ENCODE measurements at places on chromosomes 2 and 18. TPM values are rescaled to one million over a fixed set of nuclear protein-coding genes. Genes with fewer than 3 reads are reported as not detected.

DNA sequence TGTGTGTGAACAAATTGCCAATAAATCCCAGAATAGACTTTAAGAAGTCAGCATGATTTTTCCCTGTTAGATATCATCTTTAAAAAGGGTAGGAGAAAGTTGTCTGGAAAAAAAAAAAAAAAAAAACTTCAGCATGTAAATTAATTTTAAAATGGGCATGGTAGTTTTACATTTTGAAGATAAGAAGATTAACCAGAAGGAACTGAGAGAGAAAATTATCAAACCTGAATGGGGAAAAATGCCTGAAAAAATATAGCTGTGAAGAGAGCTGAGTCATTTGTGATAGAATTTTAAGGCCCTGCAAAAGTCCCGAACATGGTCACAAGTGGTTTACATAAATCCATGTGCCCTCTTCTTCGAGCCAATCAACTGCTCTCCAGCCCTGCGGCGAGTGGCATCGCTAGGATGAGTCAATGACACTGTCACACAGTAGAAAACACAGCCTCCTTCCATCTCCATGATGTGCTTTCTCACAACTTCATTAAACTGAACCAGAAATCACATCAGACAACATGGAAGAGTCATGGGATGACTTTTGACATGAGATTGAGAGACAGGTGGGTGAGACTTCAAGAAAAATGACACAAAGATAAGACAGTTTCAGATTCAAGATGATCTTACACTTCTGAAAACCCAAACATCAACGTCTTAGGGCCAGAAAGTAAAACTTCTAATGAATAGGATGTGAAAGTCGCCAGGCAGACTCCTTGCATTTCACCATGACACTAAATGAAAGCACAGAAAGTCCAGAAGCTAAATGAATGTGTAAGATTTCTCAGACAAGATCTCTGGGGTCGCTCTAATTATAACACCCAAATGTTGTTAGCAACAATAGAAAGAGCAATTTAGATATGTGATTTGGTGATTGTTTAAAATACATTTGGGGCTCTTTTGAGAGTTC, 273.0 kb upstream of the ID2 start:
- DNase-seq, result no peak
- H3K4me3 ChIP-seq, result no peak overlapping the region
- no peaks in the 10 kb centered on the region for H3K4me1 ChIP-seq
- H3K27me3 ChIP-seq, result no peaks in the 10 kb centered on the region

- no peak for DNase-seq
- peak overlapping the region; percentile 39 for H3K27ac ChIP-seq
- H3K4me3 ChIP-seq, result no peak overlapping the region
These were observed 70.6 kb downstream of the MBP start for GRCh38 chr18:77061946-77062517.

- no peak overlapping the region for H3K4me3 ChIP-seq
- no peaks in the 10 kb centered on the region for H3K36me3 ChIP-seq
- H3K4me1 ChIP-seq, result peaks cover 18% of the 10 kb centered on the region
- no peak for DNase-seq
- H3K27me3 ChIP-seq, result no peaks in the 10 kb centered on the region
- no peak overlapping the region for H3K27ac ChIP-seq
These were observed 601.2 kb upstream of the ZNF804A start for GRCh38 chr2:183996825-183997793.

GRCh38 chr18:67386032-67386431, 130.5 kb downstream of the DSEL start:
- no peaks in the 10 kb centered on the region for H3K36me3 ChIP-seq
- H3K4me3 ChIP-seq, result no peak overlapping the region
- no peak overlapping the region for H3K27ac ChIP-seq
- H3K4me1 ChIP-seq, result no peaks in the 10 kb centered on the region
- DNase-seq, result no peak
- H3K27me3 ChIP-seq, result no peaks in the 10 kb centered on the region

GRCh38 chr2:37149626-37150322, 7.0 kb downstream of the EIF2AK2 start:
- no peak overlapping the region for H3K4me3 ChIP-seq
- no peak overlapping the region for H3K27ac ChIP-seq
- peaks cover 9% of the 10 kb centered on the region for H3K4me1 ChIP-seq
- DNase-seq, result no peak

- H3K4me3 ChIP-seq, result no peak overlapping the region
- no peak for DNase-seq
- H3K4me1 ChIP-seq, result no peaks in the 10 kb centered on the region
These were observed 72.2 kb downstream of the CRIM1 start for GRCh38 chr2:36427790-36428243.

- DNase-seq, result no peak
- H3K36me3 ChIP-seq, result no peaks in the 10 kb centered on the region
- no peak overlapping the region for H3K4me3 ChIP-seq
- H3K27ac ChIP-seq, result no peak overlapping the region
These were observed 383.3 kb downstream of the MTX2 start for GRCh38 chr2:176652300-176653182.

GRCh38 chr18:79476918-79477571, 81.3 kb downstream of the NFATC1 start:
- DNase-seq, result peak; percentile 39
- H3K4me1 ChIP-seq, result no peaks in the 10 kb centered on the region
- H3K4me3 ChIP-seq, result no peak overlapping the region
- no peaks in the 10 kb centered on the region for H3K27me3 ChIP-seq
- no peaks in the 10 kb centered on the region for H3K36me3 ChIP-seq

GRCh38 chr2:134173338-134174016, 80.4 kb upstream of the MGAT5 start:
- no peaks in the 10 kb centered on the region for H3K4me1 ChIP-seq
- H3K36me3 ChIP-seq, result no peaks in the 10 kb centered on the region
- no peaks in the 10 kb centered on the region for H3K27me3 ChIP-seq

DNA sequence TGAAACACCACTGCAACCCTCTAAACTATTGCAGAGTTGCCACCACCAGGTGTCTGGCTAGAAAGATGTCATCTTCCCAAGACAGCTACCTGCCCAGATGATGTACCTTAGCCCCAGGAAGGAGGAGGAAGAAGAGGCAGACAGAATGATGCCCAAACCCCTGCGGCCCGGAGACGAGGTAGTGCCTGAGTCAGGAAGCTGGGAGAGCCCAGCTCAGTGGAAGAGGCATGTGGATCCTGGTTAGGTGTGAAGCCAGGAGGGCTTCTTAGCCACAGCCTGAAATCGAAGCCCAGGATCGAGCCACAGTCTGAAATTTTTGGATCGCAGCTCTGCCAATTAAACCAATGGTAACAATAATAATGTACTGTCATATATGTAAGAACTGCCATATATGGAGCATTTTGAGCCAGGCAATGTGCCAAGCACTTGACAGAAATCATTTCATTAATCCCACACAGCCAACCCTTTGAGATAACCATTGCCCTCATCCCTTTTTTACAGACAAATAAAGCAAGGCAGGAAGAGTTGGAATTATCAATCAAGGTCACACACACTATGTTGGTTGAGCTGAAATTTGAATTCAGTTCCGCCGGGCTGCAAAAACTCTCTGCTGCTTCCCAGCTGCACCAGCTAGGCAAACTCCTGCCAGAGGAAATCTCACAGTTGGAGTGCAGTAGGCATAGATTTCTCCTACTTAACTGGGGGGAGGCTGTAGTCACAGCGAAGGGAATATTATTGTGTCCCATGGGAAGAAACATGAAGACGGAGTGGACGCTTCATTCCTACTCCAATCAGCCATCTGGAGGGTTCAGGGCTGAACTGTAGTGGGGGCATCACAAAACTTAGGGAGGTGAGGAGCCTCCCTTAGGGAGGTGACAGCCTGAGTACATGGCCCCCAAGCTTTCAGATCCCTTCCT, 19.4 kb upstream of the CYP1B1 start:
- no peak overlapping the region for H3K4me3 ChIP-seq
- no peaks in the 10 kb centered on the region for H3K27me3 ChIP-seq
- no peak for DNase-seq
- H3K27ac ChIP-seq, result peak overlapping the region; percentile 26

DNA sequence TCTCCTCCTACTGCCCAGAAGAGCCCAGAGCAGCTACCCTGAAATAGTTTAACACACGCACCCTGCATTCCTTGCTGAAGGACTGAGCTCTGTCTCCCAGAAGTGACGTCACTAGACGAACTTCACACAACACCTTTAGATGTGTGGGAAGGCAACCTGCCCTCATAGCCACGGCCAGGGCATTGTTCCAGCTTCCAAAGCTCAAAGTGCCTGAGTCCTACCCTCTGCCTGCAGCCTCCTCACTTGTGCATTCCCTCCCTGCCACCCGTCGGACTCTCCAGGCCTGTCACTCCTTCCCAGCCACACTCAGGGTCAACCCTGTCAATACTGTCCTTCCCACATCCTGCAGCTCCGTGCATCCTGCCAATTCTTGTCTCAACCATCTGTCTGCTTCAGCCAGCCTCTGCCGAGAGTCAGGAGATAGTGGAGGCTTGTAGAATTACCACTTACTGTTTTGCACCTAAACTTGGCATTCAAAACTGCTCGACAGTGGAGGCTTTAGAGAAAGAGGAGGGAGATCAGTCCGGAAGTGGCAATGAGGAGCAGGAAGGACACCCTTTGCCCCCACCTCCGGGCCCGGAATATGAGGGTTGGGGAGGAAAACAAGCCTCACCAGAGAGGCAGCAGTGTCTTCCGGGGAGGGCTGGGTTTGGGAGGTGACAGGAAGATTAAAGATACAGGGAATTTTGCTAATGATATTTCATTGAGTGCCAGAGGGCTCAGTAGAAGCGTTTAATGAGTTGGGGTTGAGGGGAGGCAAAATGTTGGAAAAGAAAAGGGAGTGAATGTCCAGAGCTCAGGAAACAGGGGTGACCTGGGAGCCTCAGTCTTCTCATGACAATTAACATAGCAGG, 72.3 kb upstream of the ATG16L1 start:
- H3K36me3 ChIP-seq, result no peaks in the 10 kb centered on the region
- H3K4me3 ChIP-seq, result no peak overlapping the region
- H3K27me3 ChIP-seq, result no peaks in the 10 kb centered on the region
- no peaks in the 10 kb centered on the region for H3K4me1 ChIP-seq
- no peak for DNase-seq

GRCh38 chr2:128300151-128301020, 18.3 kb downstream of the HS6ST1 start:
- H3K36me3 ChIP-seq, result no peaks in the 10 kb centered on the region
- H3K27ac ChIP-seq, result peak overlapping the region; percentile 78
- no peak for DNase-seq
- no peak overlapping the region for H3K4me3 ChIP-seq
- peaks cover 56% of the 10 kb centered on the region for H3K4me1 ChIP-seq
- H3K27me3 ChIP-seq, result no peaks in the 10 kb centered on the region

- no peak for DNase-seq
- peak overlapping the region; percentile 39 for H3K4me3 ChIP-seq
- no peaks in the 10 kb centered on the region for H3K4me1 ChIP-seq
- H3K27ac ChIP-seq, result no peak overlapping the region
- H3K27me3 ChIP-seq, result no peaks in the 10 kb centered on the region
These were observed 91.1 kb upstream of the EPC2 start for GRCh38 chr2:148553332-148553887.

DNA sequence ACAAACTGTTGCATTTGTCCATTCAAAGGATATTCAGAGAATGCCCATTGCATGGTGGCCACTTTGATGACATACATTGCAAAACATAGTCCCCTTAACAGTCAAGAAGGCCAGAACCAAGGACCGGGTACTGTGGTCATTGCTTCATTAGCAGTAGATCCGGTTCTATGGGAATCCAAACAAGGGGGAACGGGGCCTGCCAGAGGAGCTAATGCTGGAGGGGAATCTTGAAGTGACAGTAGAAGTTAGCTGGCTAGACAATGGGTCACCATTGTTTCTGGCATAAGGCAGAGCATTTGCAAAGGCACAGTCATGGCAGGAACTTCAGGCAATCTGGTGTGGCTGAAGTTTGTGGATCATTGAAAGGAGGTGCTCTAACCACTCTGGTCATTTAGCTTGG, 279.7 kb downstream of the SS18 start:
- DNase-seq, result no peak
- H3K4me1 ChIP-seq, result no peaks in the 10 kb centered on the region
- H3K4me3 ChIP-seq, result no peak overlapping the region
- H3K27ac ChIP-seq, result no peak overlapping the region
- H3K27me3 ChIP-seq, result no peaks in the 10 kb centered on the region

DNA sequence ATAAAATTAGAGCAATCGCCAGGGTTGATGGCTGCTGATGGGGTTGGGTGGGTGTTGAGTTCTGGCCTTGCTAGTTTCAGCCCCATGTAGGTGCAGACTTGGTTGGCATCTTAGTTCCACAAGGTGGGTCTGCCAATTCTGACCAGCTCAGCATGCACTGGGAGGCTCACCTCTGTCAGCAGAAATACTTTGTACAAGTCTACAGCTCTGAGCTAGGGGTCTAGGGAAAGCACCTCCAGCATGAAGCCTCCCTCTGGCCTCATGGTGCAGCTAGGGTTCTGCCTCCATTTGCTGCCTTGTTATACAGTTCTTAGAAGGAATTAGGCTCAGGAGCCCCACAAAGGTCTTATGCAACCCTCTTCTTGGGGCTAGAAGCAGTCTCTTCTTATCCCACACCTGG, 278.9 kb upstream of the HDAC4 start:
- no peak overlapping the region for H3K4me3 ChIP-seq
- no peak overlapping the region for H3K27ac ChIP-seq
- no peak for DNase-seq
- no peaks in the 10 kb centered on the region for H3K4me1 ChIP-seq
- H3K36me3 ChIP-seq, result no peaks in the 10 kb centered on the region

DNA sequence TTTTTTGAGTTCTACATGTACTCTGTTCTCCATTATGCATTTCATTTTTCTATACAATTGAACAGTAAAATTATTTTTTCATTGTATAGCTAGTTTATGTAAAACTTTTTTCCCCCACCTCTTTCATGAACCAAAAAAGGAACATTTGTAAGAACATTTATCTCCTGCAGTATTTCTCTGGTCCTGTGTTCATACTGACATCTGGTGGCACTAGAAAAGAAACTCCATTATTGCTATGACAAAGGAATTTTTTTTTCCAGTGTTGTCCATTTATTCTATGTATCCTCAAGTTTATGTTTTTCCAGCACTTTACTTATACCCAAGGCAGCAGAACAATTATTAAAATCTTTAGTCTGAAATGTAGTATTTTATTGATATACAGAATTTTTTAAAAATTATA, 27.4 kb upstream of the CHAC2 start:
- no peak for DNase-seq
- H3K4me1 ChIP-seq, result no peaks in the 10 kb centered on the region
- H3K36me3 ChIP-seq, result no peaks in the 10 kb centered on the region
- no peak overlapping the region for H3K4me3 ChIP-seq

DNA sequence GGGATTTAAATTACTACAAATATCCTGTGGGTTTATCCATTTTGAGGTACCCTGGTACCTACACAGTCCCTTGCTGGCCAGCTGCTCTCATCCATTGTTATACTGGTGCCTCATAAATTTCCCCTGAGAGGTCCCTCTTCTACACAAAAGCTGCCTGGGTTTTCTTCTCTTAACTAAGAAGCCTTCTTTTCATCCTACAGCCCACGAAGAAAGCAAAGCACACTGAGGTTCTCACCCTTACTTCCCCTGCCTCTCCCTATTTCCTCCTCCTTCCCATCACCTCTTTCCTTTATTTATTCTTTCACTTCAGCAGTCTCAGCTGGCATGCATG, 154.9 kb downstream of the CSRNP3 start:
- peaks cover 11% of the 10 kb centered on the region for H3K4me1 ChIP-seq
- H3K36me3 ChIP-seq, result no peaks in the 10 kb centered on the region
- no peak for DNase-seq
- H3K4me3 ChIP-seq, result no peak overlapping the region

- DNase-seq, result no peak
- no peaks in the 10 kb centered on the region for H3K27me3 ChIP-seq
- peaks cover 14% of the 10 kb centered on the region for H3K36me3 ChIP-seq
- H3K27ac ChIP-seq, result no peak overlapping the region
These were observed 138.6 kb downstream of the DTNA start for GRCh38 chr18:34848695-34849094.

PTPN18 gene
- 38.9 TPM for total RNA-seq

PROM2 gene
- total RNA-seq, result 1.1 TPM

SLC5A7 gene
- 2.9 TPM for total RNA-seq

LNPK gene
- 34.9 TPM for total RNA-seq

IGFBP2 gene
- total RNA-seq, result 6.3 TPM

NT5DC4 gene
- not detected for total RNA-seq

UGT1A1 gene
- not detected for total RNA-seq

STPG4 gene
- total RNA-seq, result not detected

SLC14A1 gene
- 2.1 TPM for total RNA-seq
